GM23248 (cell line): ENCODE measurements at places on chromosomes 6 and 20. TPM values are rescaled to one million over a fixed set of nuclear protein-coding genes. Genes with fewer than 3 reads are reported as not detected.

The LY6G6D gene
- total RNA-seq: not detected in 2 replicates

DNA sequence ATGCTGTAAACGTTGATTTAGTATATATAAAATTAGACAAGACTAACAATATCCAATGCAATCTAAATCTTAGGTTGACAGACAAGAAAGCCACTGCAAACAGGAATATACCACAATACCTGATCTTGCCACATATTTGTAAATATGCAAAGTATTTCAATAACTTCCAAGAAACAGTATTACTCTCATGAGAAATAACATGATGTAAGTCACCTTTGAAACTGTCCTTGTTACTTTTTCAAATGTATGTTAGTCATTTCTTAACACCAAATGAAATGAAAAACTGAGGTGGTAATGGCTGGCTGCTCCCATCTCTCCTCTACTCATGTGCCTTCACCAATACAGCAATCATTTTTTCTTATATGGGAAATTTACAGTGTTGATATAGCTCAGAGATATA is 118.7 kb downstream of the ATG5 start:
- no peak for DNase-seq

DNA sequence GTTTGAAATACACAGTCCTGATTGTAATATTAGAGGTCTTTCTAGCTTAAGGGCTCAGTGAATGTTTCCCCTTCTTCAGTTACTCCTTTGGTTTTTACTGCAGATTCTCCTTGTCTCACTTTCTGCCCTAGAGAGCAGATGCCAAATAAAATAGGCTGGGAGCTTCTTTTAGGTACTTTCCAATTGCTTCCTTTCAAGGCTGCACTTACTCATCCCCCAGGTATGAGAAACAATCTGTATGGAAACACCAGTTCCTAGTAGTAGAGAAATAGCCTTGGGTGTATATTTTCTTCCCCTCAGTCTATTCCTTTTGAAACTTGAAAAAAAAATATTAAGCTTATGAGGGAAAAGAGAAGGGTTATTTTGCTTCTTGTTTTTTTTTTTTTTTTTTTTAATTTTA is 139.7 kb downstream of the PAK5 start:
- no peak for DNase-seq

- no peak for DNase-seq
Observed at GRCh38 chr20:18665135-18665534, 77.3 kb downstream of the DTD1 start.

GRCh38 chr6:91476000-91476399 is 889.1 kb upstream of the MAP3K7 start:
- no peak for DNase-seq

DNA sequence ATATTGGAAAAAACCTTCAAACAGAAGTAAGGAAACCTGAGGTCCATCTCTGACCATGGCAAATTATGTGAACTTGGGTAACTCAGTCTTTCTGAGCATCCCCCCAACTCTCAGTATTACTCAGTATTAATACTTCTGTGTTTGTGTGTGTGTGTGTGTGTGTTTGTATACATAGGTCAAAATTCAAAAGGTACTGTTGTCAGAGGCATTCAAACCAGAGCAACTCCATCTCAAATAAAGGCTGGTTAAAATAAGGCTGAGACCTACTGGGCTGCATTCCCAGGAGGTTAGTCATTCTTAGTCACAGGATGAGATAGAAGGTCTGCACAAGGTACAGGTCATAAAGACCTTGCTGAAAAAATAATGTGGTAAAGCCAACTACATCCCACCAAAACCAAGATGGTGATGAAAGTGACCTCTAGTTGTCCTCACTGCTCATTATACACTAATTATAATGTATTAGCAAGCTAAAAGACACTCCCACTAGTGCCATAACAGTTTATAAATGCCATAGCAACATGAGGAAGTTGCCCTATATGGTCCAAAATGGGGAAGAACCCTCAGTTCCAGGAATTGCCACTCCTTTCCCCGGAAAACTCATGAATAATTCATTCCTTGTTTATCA is 33.3 kb upstream of the SLC22A16 start:
- DNase-seq: peak; percentile 71
